Tongue (tissue), 3 donors: ENCODE measurements at places on chromosomes 3 and 15. TPM values are rescaled to one million over a fixed set of nuclear protein-coding genes. Genes with fewer than 3 reads are reported as not detected.

SNTN gene
- not detected for total RNA-seq

TM4SF1 gene
- total RNA-seq = 90.2 TPM

CISH gene
- total RNA-seq = 6.5 TPM

RTP1 gene
- 1.0 TPM for total RNA-seq

IL17RB gene
- total RNA-seq = 1.0 TPM

GOLGA6L4 gene
- total RNA-seq = 2.6 TPM

TASOR gene
- total RNA-seq = 134 TPM

ALS2CL gene
- 39.8 TPM for total RNA-seq

QARS1 gene
- 301 TPM for total RNA-seq

TLR9 gene
- not detected for total RNA-seq

HAPLN3 gene
- total RNA-seq = 6.1 TPM

CTDSPL2 gene
- 111 TPM for total RNA-seq

VIPR1 gene
- 18.7 TPM for total RNA-seq

DNA sequence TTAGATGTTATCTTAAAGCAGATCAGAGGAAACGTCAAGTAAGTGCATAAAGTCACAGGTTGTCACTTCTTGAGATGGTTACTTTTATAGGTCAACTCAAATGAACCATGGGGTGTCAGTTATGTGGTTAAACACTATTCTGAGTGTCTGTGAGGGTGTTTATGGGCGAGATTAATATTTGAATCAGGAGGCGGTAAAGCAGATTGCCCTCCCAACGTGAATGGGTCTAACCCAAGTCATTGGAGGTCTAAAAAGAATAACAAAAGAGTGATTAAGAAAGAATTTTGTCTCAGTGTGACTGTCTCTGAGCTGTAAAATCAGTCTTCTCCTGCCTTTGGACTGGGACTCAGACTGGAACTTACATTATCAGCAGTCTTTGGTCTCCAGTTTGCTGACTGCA, 977.5 kb downstream of the NAALADL2 start:
- no peak for DNase-seq

- no peak for DNase-seq
These were observed 56.2 kb downstream of the ATP2C1 start for GRCh38 chr3:130950124-130950523.

- peak; percentile 57 for DNase-seq
These were observed 112.6 kb downstream of the FNDC3B start for GRCh38 chr3:172151651-172152649.

DNA sequence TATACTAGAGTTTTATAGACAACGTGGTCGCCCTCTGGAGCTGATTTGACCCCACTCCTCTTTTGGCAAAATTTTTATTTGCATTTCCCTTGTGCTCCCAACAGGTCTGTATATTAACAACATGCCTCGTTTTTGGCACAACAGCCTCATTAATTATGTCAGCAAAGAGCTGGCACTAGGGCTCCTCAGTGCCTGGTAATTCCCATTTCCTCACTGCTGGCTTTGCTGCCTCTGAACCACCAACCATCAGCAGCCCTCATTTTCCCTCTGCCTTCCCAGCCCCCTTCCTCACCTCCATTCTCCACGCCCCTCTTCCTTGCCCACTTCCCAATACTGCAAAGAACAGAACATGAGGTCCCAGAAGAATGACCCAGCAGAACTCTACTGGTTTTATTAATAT, 204.8 kb downstream of the ABHD5 start:
- DNase-seq = no peak

DNA sequence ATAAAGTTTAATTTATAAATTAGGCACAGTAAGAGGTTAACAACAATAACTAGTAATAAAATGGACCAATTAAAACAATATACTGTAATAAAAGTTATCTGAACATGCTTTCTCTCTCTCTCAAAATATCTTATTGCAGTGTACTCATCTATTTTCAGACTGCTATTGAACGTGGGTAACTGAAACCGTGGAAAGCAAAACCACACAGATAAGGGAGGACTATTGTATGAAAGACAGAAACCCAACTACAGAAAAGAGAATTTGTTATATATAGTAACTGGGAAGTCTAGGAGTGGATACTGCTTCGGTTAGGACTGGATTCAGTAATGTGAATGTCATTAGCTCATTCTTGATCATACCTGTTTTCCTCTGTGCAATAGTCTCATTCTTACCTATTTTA, 119.3 kb upstream of the DAZL start:
- no peak for DNase-seq

DNA sequence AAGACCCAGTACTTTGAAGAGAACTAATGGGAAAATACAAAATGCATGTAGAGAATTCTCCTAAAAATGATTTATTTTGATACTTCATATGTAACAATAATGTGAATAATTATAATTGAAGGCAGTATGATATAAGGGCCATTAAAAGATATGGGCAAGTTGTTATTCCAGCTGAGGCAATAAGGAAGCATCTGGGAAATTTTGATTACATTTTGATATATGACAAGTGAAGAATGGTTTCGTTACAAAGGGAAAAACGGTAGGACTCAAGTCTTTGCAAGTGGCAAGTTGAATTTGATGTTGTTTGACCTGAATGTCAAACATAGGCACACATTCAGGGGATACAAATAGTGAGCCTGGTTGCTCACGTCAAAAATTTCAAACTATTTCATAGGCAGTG, 137.9 kb upstream of the TP63 start:
- no peak for DNase-seq

DNA sequence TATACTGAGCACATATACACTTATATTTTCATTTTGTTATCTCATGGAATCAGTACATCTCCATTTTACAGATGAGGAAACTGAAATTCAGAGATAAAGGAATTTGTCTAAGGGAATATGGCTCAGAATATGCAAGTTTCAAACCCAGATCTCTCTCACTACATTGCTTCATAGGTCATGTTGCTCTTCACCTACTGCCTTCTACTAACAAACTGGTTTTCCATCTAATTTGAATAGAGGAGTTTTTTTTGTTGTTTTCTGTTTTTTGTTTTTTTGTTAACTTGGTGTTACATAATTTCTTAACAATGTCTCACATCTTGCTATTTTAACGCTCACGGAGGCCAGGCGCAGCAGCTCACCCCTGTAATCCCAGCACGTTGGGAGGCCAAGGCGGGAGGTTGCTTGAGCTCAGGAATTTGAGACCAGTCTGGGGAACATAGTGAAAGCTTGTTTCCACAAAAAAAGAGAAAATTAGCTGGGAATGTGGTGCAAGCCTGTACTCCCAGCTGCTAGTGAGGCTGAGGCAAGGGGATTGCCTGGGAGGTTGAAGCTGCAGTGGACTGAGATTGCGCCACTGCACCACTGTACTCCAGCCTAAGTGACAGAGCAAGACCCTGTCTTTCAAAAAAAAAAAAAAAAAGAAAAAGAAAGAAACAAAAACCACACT, 37.0 kb downstream of the FMN1 start:
- DNase-seq = no peak

DNA sequence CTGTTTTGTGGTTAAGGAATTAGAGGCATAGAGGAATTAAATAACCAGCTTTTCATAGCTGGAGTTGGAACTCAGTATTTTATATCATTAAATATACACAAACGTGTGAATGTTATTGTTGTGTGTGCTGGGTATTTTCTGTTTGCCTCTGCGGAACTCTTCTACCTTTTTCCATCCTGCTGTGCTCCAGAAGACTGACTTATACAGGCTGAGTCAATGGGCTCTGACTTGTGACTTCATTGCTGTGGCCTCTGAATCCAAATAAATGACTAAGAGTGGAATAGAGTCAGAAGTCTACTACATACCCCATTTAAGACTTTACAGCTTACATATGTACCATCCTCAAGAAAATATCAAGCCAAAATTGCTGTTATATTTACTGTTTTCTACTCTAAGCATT, 17.6 kb downstream of the ARIH1 start:
- DNase-seq = no peak

DNA sequence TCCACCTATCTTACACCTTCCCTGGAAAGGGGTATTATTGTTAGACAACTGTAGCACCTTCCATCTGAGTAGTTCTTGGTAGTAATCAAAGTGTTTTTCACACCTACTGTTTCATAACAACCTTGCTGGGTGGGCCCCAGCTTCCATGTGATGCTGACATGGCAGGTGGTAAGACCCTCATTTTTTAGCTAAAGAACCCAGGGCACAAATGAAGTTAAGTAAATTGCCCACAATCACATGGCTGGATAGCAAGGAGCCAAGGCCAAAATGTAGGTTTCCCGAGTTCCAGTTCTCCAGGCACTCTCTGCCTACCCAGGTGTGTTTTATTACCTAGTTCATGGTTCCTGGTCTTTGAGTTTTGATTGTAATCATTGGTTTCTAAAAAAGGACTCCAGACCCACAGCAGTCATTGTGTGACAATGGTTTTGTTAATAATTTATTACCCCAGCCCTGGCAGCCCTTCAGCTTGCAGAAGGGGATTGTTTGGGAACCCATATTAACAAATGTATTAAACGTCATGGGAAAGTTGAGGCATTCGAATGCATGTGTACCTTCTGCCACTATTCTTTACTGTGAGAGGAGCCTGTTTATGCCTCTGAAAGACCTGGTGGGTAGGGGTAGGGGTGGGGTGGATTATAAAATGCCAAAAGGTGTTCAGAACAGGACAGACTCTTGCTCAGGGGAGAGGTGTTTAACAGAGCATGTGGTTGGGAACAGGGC, 222.2 kb upstream of the BHLHE40 start:
- no peak for DNase-seq

GRCh38 chr15:76533995-76534394, 197.4 kb downstream of the ISL2 start:
- no peak for DNase-seq

GRCh38 chr15:61653110-61653509, 407.1 kb downstream of the VPS13C start:
- DNase-seq = peak; percentile 45

DNA sequence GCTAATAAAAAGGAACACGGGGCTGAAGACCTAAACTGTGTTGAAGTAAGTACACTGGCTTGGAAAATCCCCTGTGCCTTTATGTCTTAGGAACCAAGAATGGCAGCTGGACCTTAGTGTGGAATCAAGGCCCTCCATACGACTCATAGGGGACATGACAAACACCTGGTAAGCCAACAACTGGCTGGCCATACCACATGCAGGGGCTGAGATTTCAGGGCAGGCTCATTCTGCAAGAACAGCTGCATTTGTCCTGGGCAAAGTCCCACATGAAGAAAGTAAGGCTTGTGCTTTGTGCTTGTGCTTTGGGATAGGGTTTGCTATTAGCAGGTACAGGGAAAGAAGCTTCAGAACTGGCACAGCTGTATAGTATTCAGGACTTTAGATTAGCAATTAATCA, 18.0 kb downstream of the ETV5 start:
- peak; percentile 80 for DNase-seq

DNA sequence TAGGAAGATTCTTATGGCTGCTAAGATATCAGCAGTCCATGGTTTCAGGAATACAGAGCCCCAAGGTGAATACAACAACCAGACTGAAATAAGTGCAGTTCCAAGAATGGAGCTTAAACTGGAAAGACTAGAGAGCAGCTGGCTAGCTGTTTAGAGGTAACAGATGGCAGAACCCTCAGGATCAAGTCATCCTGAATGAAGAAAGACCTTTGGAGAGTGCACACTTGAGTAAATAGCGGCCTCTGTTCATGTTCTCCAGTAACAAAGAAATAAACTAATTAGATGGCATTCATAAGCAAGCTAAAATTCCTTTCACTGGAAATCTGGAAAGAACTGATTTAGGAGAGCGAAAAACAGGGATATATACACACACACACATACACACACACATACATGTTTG, 968.4 kb downstream of the FHIT start:
- no peak for DNase-seq

DNA sequence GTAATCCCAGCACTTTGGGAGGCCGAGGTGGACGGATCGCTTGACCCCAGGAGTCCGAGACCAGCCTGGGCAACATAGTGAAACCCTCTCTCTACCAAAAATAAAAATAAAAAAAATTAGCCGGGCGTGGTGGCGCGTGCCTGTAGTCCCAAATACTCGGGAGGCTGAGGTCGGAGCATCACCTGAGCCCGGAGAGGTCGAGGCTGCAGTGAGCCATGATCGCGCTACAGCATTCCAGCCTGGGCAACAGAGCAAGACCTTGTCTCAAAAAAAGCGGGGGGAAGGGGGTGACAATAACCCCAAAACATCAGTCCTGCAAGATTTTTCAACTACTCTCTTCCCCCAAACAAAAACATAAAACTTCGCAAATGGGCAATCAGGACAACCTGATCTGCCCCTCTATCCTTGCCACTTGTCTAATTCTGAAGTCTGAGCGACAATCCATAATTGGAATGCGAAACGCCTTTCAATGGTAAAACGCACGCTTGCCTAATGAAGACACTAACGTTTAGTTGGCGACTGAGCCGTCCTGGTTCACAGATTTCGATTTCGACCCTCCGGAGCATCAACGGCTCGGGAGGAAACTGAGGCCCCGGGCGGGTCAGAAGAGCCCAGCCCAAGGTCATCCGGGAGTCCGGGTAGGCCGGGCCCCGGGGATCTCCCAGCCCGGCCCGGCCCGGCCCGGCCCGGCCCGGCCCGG, 868 bp downstream of the BTBD1 start:
- DNase-seq = peak; percentile 37

DNA sequence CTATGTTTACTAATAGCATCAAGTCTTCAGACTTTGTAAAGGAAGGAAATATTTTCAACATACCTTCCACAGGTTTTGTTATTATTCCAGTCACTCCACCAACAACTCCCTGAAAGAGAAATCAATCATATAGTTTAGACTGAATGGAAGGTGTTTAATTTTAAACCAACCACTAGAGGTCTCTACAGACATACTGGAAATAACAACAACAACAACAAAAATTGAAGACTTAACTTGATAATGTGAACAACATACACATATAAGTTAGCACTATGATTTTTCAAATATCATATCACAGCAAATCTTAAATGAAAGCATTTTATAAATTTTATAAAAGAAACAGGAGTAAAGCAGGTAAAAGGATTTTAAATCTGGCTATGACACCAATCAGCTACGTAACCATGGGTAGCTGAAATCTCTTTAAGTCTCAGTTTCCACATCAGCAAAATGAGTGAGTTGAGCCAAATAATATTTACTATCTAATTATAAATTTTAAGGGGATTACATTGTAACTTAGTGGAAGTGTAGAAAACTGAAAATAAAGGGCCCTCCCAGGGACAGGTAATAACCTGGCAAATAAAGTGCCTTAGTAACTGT, 188.2 kb downstream of the VPS13C start:
- peak; percentile 31 for DNase-seq

- DNase-seq = no peak
These were observed 172.6 kb upstream of the PPP2R3A start for GRCh38 chr3:135792858-135793475.

GRCh38 chr15:37903919-37904625, 30.4 kb upstream of the TMCO5A start:
- peak; percentile 7 for DNase-seq

DNA sequence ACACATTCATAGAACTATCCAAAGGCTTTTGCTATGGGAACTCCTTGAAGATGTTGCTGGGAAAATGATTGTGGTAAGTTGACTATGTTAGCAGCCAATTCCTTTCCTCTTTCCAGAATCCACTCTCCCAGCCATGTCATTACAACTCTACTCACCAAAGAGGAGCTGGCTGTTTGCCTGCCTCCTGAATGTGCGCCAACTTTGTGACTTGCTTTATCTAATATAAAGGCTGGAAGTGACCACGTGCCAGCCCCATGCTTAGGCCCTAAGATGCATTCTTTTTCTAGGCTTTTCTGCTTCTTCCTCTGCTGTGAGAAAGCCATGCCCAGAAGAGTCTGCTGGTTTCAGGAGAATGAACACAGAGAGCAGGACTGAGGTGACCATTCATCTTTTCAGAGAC, 182.2 kb downstream of the GABRB3 start:
- DNase-seq = no peak

GRCh38 chr3:185696039-185696438, 109.9 kb downstream of the SENP2 start:
- no peak for DNase-seq

GRCh38 chr3:134697830-134698689, 47.2 kb upstream of the KY start:
- peak; percentile 79 for DNase-seq

GRCh38 chr3:3836845-3837244, 37.6 kb downstream of the LRRN1 start:
- no peak for DNase-seq
